Effector memory CD4-positive, alpha-beta T cell (primary cell): ENCODE measurements at places on chromosomes 7 and 10.

DNA sequence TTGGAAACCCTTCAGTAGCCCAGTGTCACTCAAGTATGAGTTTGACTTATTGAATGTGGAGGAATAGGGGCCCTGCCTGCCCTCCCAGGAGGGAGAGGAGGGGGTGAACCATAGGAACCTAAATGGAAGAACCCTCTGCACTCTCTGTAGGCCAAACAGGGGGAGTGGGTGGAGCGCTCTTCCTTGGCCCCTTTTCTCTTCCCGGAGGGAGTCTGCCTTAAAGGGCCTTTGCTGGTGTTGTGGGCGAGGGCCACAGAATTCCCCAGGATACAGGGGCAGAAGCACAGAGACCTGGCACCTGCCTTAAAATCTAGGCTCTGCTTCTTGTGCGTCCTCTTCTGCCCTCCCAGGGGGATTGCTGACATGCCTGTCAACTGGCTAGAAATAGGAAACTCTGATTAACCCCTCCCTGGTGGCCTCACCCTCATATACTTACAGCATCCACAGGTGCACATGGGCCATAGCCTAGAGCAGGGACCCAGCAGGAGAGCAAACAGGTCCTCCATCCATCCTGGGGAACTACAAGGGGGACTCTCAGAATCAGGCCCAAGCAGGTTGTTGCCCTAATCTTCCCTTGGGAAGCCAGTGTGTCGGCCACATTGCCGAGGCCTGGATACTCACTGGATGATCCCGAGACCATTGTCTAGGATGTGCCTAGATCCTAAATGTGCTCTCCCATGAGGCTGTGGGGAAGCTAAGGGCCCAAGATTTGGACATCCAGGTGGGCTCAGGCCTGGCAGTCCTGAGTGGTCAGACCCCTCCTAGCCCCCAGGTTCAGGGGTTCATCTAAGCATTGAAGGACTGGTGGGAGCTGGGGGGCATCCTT, 3.4 kb downstream of the TRIM8 start:
- H3K27ac ChIP-seq: peak overlapping the region; percentile 95
- H3K4me1 ChIP-seq: peaks cover 60% of the 10 kb centered on the region
- no peaks in the 10 kb centered on the region for H3K36me3 ChIP-seq
- no peaks in the 10 kb centered on the region for H3K27me3 ChIP-seq
- peak overlapping the region; percentile 87 for H3K4me3 ChIP-seq

DNA sequence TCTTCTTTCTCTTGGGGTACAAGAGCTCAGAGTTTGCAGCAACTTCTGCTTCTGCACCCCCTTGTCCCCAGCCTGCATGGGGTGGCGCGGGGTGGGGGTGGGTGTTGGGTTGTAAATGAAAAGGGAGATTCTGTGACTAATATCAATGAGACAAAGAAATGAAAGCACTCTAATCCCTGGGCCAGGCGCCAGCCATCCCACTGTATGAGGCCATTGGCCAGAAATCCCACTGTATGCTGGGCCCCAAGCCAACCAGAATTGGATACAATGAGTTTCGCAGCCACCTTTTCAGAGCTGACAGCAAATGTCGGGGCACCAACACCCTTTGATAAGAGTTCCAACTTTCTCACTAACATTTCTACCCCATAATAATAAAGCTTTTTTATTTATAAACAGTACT, 10.9 kb upstream of the PTN start:
- no peaks in the 10 kb centered on the region for H3K4me1 ChIP-seq
- H3K27ac ChIP-seq: no peak overlapping the region
- no peak for DNase-seq
- no peaks in the 10 kb centered on the region for H3K27me3 ChIP-seq
- H3K36me3 ChIP-seq: no peaks in the 10 kb centered on the region

DNA sequence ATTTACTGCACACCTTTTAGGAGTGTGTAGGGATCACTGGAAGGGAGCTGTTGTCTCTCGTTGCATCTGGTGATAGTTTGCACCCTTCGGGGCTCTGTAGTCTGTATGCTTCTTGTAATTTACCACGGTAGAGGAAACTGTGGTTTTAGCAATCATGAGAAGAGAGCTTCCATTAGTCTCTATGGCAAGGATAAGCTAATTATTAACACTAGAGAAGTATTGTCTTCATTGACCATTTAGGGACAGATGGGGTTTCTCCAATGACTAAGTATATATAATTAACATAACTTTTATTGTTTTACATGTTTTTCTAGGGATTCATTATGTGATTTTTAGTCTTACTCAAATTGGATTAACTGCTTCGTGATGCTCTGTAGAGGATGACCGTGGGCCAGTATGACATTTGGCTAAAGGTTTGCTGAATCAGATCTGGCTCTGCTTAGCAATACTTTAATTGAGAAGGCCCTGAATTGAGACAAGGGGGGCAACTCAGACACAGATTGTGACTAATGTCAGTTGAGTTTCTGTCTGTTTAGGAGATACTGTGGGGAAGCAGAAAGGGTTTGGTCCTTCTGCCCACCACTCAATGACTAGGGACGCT, 8.7 kb downstream of the SLC18A2 start:
- no peak overlapping the region for H3K27ac ChIP-seq
- no peak overlapping the region for H3K4me3 ChIP-seq
- H3K4me1 ChIP-seq: no peaks in the 10 kb centered on the region
- no peak for DNase-seq
- peaks cover 4% of the 10 kb centered on the region for H3K27me3 ChIP-seq

DNA sequence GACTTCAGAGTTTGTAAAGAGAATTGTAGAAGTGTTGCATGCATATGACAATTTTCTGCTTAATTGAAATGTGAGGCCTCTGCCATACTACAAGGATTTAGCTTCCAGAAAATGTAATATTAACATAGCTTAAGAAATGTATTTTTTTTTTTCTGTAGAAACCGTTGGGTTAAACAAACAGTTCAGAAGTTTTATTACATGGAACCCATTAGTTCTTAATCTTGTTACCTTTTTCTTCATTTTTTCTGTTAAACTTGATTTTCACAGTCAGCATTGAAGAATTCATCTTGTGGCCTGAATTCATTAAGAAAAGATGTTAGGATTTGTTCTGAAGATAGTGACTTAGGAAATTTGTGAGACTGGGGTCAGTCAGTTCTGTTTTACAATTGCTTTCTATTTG, 4.9 kb downstream of the PTEN start:
- H3K4me3 ChIP-seq: peak overlapping the region; percentile 7
- H3K27me3 ChIP-seq: no peaks in the 10 kb centered on the region
- no peak for DNase-seq
- H3K27ac ChIP-seq: no peak overlapping the region

DNA sequence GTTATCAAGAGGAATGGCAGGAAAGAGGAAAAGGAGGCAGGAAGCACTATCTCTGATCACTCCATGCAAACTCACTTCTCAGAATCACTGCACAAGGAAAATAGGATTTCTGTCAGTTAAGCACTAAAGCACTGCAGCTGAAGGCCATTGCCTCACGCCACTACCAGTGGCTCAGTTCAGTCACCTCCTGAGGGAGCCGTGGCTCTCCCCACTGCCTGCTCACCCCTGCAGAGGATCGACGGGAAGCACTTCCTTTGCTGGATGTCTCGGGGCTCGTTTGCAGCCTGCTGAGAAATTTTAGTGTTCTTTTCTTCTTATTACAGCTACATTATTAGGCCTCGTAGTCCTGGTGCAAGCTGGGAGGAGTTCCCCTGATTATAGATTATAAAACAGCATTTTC, 90.1 kb upstream of the ADCY1 start:
- DNase-seq: no peak
- H3K4me1 ChIP-seq: no peaks in the 10 kb centered on the region
- H3K36me3 ChIP-seq: no peaks in the 10 kb centered on the region
- no peak overlapping the region for H3K4me3 ChIP-seq
- H3K27ac ChIP-seq: no peak overlapping the region
- H3K27me3 ChIP-seq: no peaks in the 10 kb centered on the region

- H3K4me1 ChIP-seq: peaks cover 21% of the 10 kb centered on the region
- no peak overlapping the region for H3K27ac ChIP-seq
- no peak overlapping the region for H3K4me3 ChIP-seq
- no peaks in the 10 kb centered on the region for H3K36me3 ChIP-seq
- no peak for DNase-seq
Measured at GRCh38 chr10:100823194-100823593, 77.8 kb downstream of the PAX2 start.

DNA sequence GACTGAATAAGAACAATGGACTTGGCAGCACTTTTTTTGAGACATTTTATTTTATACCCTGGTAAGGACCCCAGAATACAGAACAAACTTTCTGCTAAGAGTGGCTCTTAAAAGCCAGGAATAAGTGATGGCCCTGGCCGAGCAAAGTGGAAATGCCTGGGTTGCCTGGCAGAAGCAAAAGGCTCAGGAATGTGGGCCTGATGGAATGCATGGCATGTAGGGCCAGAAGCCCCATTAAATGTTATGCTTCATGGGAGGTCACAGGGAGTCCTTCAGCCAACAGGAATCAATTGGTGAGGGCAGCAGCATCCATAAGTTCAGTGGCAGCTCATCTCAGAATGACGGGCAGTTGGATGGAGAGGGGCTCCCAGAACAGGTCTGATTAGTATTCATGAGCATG, 301.5 kb upstream of the CACNA2D1 start:
- H3K27ac ChIP-seq: no peak overlapping the region
- no peak overlapping the region for H3K4me3 ChIP-seq
- no peaks in the 10 kb centered on the region for H3K27me3 ChIP-seq
- no peaks in the 10 kb centered on the region for H3K4me1 ChIP-seq
- no peaks in the 10 kb centered on the region for H3K36me3 ChIP-seq
- DNase-seq: no peak

- no peaks in the 10 kb centered on the region for H3K4me1 ChIP-seq
- H3K36me3 ChIP-seq: no peaks in the 10 kb centered on the region
- no peak overlapping the region for H3K4me3 ChIP-seq
- no peak for DNase-seq
- H3K27ac ChIP-seq: no peak overlapping the region
Measured at GRCh38 chr7:35286422-35286821, 32.5 kb upstream of the TBX20 start.

DNA sequence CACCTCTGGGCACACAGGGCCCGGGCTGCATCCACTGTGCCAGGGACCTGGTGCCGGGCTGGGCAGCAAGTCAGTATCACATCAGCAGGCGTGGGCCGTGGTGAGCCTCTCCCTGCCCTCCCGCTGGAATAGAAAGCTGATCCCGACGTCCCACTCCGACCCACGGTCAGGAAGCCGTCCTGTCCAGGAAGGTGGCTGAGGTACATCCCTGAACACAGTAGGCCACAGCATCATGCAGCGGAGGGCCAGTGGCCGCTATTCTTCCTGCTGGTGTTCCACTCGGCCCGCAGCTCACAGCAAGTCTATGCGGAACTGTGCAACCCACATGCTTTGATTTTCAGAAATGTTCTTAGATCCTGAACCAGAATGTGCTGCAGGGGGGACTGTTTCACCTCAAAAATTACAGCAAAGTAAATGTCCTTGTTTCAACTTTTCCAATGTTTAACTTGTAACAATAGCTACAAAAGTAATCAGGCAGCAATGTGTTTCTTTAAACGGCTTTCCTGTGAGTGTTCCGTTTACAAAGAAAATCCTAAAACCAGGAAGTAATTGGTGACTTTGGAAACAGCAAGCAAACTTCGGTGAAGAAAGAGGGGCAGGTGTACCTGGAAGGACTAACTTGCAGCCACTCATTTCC, 676 bp upstream of the GPR146 start:
- H3K27ac ChIP-seq: peak overlapping the region; percentile 81
- no peaks in the 10 kb centered on the region for H3K27me3 ChIP-seq
- peak overlapping the region; percentile 75 for H3K4me3 ChIP-seq
- no peaks in the 10 kb centered on the region for H3K36me3 ChIP-seq

DNA sequence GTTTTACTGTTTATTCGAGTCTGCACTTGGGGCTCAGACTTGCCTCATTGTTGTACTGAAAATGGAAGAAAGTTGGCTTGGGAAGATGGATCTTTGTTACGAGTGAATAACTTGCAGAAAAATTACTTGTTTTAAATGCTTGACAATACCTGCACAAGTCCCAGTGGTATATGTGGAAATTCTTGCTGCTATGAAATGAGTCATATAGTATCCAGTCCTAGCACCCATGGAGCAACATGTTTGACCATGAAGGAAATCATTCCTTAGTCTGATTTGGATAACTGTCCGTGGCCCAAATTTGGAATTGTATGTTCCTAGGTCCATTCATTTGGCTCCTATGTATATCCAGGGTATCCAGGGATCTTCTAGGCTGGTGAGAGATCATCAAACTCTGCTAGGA, 1096.8 kb downstream of the KCNMA1 start:
- H3K27me3 ChIP-seq: no peaks in the 10 kb centered on the region
- DNase-seq: no peak
- H3K27ac ChIP-seq: no peak overlapping the region
- no peak overlapping the region for H3K4me3 ChIP-seq

DNA sequence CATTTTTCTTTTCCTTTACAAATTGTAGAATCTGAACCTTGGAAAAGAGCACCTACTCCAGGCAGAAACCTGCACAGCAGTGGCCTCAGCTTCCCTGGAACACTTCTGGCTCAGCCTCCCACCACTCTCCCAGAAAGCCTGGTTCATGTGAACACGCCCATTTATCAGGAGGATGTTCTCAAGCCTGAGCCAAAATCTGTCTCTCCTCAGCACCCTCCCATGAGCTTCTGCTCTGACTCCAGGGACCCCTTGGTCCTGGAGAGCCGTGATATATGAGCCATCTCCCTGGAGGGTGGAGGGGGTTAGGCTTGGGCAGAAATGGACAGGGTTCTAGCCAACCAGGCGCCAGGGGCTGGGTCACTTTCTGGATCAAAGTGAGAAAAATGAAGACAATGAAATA, 10.1 kb downstream of the GDF2 start:
- H3K27me3 ChIP-seq: no peaks in the 10 kb centered on the region
- no peaks in the 10 kb centered on the region for H3K4me1 ChIP-seq
- no peaks in the 10 kb centered on the region for H3K36me3 ChIP-seq
- H3K4me3 ChIP-seq: no peak overlapping the region
- H3K27ac ChIP-seq: no peak overlapping the region

DNA sequence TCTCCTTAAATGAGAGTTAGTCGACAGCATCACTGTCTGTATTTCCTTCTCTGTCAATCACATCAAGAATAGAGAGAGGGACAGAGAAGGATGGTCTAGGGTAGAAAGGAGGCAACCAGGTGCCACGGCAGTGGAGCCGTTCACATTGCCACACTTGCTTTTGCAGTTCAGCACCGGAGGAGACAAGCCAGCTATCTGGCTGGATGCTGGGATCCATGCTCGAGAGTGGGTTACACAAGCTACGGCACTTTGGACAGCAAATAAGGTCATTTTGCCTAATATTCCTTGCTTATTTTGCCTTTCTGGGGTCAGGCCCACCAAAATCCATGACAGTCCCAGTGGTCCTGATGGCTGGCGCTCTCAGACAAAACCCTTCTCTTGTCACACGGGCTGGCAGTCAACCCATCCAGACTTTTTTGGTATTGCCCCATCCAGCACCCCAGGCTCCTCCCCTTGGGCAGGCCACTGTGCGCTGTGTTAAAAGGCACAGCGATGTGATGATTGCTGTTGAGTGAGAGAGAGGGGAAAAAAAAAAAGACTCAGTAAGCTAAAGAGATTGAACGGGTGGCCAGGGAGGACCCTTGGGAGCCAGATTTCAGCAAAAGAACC, 8.4 kb downstream of the CPA2 start:
- H3K27ac ChIP-seq: no peak overlapping the region
- no peaks in the 10 kb centered on the region for H3K36me3 ChIP-seq
- H3K27me3 ChIP-seq: no peaks in the 10 kb centered on the region
- DNase-seq: no peak
- no peaks in the 10 kb centered on the region for H3K4me1 ChIP-seq
- H3K4me3 ChIP-seq: no peak overlapping the region
